ENCODE measurements at places on chromosomes 6 and 20.

- no peak for DNase-seq
Measured at GRCh38 chr20:11248687-11249638, 575.2 kb upstream of the JAG1 start.

- peak; percentile 22 for DNase-seq
Measured at GRCh38 chr6:29553268-29554057, 6.1 kb downstream of the UBD start.

- DNase-seq = no peak
Measured at GRCh38 chr20:1816384-1817381, 78.5 kb upstream of the SIRPA start.

DNA sequence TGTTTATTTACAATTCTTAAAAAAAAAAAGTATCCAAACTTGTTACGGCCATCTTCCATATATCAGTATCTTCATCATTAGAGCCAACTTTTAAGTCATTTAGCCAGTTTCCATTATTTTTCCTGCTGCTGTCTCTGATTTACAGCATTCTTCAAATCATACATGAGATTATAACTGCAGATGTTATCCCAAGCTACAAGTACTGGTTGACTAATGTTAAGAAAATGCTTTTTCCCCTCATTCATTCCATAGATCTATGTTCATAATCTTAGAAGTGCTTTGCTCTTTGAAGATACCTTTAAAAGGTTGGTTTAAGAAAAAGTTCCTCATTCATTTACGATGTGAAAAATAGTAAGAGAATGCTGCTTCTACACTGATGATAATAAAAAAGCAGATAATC lies 158.7 kb downstream of the RNGTT start:
- no peak for DNase-seq

DNA sequence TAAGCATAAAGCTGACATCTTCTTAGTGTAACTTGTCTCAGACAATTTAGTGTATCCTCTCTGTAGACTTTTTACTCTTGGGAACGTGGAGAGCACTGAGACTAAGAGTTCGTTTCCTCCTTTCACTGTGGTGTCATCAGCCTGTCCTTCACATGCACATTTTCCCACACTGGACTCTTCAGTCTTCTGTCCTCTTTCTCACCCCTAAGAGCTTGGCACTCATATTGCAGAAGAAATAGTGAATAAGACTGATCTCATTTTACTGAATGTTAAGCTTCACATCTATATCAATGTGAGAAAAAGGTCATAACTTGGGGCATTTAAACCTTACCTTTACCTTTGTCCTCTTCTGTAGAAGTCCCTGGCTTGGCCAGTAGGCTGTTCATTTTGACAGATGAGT lies 25.6 kb downstream of the FUCA2 start:
- DNase-seq = no peak
